ENCODE measurements at places on chromosomes 3 and 15.

DNA sequence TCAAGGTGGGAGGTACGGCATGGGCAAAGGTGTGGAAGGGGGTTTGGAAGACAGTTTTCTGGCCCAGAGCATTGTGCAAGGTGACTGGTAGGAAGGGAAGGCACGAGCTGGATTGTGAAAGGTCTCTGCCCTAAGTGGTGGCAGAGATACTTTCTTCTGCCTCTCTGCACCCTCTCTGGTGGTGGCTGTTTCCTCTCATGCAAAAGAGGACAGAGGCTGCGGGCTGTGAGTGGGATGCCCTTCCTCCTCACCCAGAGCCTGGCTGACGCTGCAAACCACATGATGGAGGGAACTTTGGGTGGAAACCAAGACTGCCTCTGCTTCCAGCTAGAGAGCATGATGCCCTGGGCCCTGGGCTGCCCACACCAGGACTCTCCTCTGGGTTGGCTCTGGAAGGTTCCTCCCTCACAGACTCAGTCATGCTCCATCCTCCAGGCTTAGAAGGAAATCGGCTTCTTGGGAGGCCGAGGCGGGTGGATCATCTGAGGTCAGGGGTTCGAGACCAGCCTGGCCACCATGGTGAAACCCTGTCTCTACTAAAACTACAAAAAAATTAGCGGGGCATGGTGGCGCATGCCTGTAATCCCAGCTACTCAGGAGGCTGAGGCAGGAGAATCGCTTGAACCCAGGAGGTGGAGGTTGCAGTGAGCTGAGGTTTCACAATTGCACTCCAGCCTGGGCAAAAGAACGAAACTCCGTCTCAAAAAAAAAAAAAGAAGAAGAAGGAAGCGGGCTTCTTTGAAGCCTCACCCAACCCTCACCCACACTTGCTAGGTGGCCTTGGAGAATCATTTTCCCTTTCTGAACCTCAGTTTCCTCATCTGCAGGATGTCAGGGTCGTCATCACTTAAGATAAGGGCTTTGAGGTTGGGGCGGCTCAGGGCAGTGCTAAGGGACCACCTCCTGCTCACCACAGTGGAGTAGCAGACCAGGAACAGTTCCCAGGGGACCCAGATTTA is 8.3 kb downstream of the PSTPIP1 start:
- no peak for DNase-seq

GRCh38 chr3:94413336-94414108 is 350.7 kb downstream of the NSUN3 start:
- no peak for DNase-seq

GRCh38 chr15:43215961-43216360 is 4.9 kb downstream of the EPB42 start:
- no peak for DNase-seq

DNA sequence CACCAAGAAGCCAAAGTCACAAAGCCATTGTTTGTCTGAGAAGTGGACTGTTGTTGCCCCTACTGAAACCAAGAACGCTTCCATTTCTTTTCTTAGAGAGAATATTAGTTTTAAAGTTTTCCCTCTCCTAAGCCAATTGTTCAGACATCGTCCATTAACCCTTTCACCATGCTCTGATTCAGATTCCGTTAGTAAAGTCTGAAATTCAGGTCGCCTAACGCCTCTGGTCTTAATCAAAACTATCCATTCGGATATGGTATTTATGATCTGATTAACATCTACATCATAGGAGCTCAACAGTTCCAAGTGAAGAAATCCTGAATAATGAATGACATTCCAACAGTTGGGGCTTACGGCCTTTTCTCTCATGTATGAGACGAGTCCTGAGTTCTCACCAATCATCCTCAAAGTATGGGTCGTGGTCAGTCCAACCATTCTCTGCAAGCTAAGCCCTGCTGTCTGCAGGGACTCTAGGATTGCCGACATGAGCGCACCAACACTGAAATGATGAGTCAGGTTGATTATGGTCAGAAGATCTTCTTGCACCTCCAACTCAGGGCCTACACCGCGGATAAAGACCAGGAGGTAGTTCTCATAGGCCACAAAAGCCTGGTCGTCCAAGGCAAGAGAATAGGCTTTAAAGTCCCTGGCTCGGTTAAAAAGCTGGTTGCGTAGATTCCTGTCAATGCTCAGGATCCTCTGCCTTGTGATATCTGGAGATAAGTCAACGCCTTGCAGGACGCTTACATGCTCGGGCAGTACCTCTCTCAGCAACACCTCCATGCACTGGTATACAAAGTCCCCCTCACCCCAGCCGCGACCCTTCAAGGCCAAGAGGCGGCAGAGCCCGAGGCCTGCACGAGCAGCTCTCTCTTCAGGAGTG is 767 bp downstream of the EPM2AIP1 start:
- DNase-seq, result no peak

DNA sequence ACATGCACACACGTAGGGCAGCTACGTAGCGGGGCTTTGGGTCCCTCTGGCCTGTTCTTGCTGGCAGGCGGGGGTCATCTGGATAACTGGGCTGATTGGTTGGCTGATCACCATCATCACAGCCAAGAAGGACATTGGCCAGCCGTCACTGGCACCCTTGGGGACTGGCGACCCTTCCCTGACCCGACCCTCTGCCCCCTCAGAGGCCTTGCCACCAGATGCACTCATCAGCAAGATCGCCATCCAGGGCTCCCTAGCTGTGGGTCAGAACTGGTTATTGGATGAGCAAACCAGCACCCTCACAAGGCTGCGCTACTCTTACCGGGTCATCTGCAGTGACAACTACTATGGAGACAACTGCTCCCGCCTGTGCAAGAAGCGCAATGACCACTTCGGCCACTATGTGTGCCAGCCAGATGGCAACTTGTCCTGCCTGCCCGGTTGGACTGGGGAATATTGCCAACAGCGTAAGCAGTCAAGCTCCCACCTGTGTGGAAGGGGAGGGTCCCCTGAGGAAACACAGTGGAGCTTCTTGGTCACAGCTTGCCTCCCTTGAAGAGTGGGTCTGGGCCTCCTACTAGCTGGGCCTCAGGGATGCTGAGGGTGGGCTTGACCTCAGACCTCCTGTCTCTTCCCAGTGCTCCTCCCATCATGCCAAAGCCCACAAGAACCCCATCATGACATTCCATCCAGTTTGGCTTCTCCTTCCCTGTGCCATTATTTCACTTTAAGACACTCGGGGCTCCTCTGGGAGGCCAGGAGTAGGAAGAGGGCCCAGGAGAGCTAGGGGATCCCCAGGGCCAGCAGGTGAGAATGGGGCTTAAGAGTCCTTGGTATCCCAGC is 2.4 kb downstream of the DLL4 start:
- no peak for DNase-seq

GRCh38 chr15:69783211-69783610 is 314.5 kb downstream of the TLE3 start:
- DNase-seq, result peak; percentile 73

- DNase-seq, result no peak
These were observed 307.8 kb upstream of the TPRG1 start for GRCh38 chr3:188863999-188864406.

DNA sequence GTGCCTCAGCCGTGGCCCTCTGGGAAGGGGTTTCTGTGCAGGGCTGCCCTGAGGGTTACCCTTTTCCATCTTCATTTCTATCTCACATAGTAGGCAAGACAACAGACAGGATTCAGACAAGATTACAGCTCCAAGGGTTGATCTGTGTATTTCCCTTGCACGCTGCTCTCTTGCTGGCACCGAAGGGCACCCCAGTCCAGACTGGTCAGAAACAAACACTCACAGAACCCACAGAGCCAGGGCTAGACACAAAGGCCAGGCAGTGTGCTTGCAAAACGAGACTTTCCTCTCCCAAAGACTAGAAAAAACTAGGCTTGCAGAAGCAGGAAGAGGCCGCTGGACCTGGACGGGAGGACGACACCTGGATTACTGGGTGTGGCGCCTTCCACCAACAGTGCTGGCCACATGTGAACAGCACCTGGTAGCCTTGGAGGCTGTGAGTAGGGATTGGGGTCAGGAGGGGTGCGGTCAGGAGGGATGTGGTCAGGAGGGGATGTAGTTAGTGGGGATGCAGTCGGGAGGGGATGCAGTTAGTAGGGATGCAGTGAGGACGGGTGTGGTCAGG is 96.8 kb downstream of the BDH1 start:
- DNase-seq, result no peak

DNA sequence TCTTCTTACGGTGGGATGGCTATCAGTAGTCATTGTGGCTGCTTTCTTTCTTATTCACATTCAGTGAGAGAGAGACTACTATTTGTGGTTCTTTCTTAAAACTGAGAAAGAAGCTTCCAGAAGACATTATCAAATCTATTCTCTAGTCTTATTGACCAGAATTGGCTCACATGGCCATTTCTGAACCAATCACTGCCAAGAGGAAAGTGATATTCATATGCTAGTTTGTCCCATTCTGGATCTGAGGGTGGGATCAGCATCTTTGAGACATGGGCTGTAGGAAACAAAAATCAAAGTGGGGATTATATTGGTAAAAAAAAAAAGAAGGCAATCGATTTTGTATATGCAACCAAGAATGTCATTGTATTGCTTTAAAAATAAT is 106.4 kb upstream of the RASGRP1 start:
- DNase-seq, result no peak

- no peak for DNase-seq
These were observed 16.9 kb downstream of the STIMATE start for GRCh38 chr3:52880474-52880873.

- no peak for DNase-seq
These were observed 7.6 kb upstream of the GRAMD1C start for GRCh38 chr3:113831103-113831355.

GRCh38 chr15:68541743-68542142 is 37.0 kb upstream of the CORO2B start:
- DNase-seq, result no peak

GRCh38 chr3:53668872-53669271 is 174.5 kb downstream of the CACNA1D start:
- peak; percentile 4 for DNase-seq

GRCh38 chr3:107345822-107346405 is 31.3 kb upstream of the CCDC54 start:
- DNase-seq, result no peak

DNA sequence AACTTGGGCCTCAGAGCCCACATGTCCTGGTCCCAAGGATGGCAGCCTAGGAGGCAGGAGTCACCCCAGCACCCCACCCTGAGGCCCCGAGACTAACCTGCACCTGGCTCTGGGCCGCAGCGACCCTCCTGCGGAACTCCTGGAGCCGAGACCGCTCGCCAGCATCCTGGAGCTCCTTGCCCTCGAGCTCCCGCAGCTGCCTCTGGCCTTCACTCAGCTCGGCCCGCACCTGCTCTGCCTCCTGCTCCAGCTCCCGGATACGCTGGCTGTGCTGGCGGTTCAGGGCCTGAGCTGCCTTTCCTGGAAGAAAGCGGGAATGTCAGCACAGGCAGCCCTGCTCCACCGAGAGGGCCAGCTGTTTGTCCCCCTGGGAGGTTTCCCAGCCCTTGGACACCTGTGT is 13.2 kb downstream of the KIF7 start:
- DNase-seq, result peak; percentile 7

DNA sequence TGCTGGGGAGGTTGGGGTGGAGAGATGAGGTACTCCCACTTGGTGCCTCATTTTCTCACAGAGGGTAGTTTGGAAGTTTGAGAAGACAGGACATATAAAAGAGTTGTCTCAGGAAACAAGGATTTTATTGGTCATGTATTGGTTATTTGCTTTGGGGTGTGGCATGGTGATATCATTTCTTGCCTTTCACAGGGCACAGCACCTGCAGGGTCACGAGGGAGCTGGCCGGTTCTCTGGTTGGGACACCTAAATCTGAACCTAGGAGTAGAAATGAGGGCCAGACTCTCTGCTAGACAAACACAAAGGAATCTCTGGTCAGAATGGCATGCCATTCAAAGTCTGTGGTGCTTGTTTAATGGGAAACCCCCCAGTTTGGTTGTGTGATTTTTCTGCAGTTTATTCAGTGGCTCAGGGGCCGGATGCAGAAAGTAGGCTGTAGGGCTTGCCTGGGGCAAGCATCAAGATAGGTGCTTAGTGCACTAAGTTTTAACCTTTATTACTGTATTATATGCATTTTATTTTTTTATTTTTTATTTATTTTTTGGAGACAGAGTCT is 237.7 kb upstream of the EIF1B start:
- no peak for DNase-seq

DNA sequence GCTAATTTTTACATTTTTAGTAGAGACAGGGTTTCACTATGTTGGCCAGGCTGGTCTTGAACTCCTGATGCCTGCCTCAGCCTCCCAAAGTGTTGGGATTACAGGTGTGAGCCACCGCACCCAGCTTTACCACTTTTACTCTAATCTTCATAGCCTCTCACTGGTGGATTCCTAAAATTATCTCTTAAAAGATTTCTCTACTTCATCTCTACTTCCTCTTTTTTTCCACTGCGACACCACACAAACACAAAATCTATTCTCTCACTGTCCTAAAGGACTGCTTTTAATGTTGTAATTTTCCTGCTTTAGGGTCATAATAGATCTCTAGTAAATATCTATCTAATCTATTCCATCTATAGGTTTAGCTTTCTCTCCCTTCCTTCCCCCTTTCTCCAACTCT is 34.0 kb upstream of the TBL1XR1 start:
- DNase-seq, result no peak

- no peak for DNase-seq
These were observed 153.4 kb upstream of the UMPS start for GRCh38 chr3:124576565-124577493.

DNA sequence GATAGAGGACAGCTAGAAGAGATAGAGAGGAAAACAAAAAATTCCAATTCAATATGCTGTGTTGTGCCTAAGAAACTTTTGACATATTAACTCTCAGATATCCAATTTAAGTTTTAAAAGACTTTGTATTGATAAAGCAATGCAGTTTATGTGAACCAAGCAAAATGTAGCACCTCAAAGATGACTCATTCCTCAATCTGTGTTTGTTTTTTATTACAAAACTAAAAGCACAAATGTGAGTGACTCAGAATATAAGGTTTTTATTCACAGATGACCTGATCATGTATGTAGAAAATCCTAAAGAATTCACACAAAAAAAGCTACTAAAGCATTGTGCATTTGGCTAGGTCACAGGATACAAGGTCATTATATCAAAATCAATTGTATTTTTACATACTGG is 11.1 kb downstream of the HCLS1 start:
- no peak for DNase-seq

DNA sequence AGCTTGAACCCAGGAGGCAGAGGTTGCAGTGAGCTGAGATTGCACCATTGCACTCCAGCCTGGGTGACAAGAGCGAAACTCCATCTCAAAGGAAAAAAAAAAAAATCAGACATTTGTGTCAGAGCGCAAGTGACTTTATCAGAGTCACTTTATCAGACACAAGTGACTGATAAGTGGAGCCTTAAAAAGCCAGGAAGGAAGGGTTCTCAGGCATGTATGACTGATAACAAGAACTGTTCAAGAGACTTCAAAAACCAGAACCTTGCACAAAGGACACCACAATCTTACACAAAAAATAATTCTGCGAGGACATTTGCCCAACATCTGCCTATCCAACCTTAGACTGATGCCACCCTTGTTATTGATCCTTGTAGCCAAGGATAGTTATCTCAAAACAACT is 13.3 kb upstream of the CFAP44 start:
- no peak for DNase-seq

GRCh38 chr15:80891006-80891405 is 98.6 kb downstream of the MESD start:
- DNase-seq, result no peak

GRCh38 chr15:49619226-49619625 is 1.4 kb downstream of the FAM227B start:
- DNase-seq, result no peak

All from NCI-H1092 treated with DMSO at 0.1 percent for 48 hours (cell line).